Stimulated activated CD4-positive, alpha-beta T cell treated with anti-CD3 and anti-CD28 coated beads, Interleukin-1b, Interleukin-23, amount 100 ng/mL, for 24 hours (primary cell): ENCODE measurements at places on chromosomes 2 and 18.

DNA sequence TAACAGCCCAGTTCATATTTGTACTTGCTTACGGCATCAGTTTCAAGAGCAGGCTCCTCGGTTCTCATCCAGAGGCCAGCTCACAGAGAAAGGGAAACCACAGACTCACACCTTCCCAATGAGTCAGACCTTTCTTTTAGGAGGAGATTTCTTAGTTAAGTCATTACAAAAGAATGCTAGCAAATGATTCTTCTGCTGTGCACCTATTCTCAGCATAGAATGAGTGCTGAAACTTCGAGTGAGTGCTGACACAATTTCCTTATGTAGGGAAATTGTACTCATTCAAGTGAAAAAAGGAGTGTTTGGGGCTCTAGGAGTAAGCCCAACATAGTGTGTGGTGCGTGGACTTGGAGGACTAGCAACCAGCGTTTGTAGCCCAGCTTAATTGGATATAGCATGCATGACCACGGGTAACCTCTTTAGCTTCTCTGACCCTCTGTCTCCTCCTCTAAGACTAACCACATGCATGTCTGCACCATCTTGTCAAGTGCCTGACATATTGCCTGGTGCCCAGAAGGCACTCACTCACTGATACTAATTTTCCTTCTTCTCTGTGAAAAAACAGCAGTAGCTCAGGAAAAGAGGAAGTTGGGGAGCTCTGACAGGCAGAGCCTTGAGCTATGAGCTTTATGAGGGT is 87.0 kb downstream of the ALPK2 start:
- DNase-seq, result no peak

DNA sequence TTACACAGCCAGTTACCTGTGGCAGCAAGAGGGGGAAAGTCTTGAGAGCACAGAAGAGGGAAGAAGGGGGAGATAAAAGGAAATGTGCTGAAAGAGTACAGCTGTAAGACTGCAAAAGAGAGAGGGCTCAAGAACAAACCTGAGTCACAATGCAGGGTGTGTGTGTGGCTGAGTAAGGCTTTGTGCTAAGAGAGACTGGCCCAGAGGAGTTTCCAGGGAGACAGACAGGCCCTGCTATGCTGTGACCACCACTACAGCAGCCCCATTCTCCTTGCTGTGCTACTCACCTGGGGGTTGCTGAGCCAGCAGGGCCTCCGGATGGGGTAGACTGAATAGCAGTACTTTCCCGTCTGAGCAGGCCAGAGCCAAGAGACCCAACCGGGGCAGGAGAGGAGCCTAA is 12.4 kb upstream of the MPV17 start:
- DNase-seq, result no peak

- no peak for DNase-seq
Observed at GRCh38 chr2:60095903-60096302, 457.6 kb downstream of the BCL11A start.

DNA sequence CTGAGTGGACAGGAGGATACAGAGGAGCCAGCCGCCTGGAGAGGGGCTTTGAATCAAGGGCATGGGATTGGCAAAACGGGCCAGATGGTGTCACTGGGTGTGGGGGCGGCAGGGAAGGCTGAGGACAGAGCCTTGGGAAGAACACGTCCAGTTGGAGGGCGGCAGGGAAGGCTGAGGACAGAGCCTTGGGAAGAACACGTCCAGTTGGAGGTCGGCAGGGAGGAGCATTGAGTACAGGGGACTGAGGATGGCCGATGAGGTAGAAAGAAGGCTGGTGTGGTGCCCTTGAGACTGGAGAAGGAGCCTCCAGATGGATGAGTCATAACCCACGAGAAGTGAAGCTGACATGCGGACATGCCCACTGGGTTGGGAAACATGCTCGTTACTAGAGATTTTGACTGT is 4.5 kb downstream of the HES6 start:
- DNase-seq, result no peak

DNA sequence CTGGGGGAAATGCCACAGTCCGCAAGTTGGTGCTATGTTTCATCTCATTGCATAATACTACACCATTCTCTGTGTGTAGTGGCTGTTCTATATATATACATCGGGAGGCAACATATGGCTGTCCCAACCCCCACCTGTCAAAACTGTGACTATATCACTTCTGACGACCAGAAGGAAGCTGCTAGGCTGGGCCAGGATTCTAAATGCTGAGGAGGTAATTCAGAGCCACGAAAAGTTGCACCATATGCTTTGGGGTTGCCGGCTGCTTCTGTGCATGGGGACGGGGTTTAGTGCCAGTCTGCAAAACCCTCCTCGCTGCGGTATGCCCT is 117.3 kb downstream of the MSH2 start:
- no peak for DNase-seq
